ENCODE measurements at places on chromosomes 5 and 9.

DNA sequence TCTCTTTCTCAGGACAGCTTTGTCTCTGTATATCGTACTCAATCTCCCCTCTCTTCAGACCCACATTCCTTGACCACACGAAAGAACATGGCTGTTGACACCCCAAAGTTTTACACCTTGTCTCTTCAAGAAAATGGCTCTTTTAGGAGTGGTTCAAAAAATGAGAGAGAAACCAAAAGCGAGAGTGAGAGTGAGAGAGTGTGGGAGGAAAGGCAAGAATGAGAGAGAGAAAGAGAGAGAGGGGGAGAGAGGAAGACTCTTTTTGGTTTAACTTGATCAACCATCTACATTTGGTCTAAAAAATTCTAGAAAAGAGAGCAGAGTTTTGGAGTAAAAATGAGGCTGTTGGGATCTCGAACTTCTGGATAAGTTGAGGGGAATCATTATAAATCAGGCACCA lies 581.8 kb upstream of the WWC1 start:
- no peak for DNase-seq

DNA sequence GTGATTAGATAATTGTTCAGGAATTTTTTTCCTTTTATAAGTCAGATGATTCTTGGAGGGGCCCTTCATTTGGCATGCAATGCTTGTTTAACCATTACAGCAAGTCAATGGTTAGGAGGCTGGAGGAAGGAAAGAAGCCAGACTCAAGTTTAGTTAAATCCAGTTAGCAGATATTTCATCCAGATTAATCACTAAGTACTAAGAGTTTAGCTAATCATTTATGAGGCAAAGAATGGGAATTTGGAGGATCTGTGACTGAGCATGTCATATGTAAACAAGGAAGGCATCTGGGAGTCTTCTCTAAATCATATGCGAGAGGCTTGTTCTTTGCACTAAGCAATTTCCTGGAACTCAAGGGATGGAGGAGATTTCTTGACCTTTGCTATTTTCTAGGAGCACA lies 145.3 kb upstream of the SGCD start:
- DNase-seq, result no peak

DNA sequence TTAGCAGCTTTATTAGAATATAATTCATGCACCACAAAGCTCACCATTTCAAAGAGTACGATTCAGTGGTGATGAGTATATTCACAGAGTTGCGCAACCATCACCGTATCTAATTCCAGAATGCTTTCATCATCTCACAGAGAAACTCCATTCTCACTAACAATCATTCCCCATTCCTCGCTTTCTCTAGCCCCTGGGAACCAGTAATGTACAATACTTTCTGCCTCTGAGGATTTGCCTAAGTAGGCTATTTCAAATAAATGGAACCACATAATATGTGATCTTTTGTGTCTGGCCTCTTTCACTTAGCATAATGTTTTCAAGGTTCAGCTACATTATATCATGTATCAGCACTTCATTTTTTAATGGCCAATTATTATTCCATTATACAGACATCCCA lies 145.1 kb upstream of the ADAMTS16 start:
- no peak for DNase-seq

DNA sequence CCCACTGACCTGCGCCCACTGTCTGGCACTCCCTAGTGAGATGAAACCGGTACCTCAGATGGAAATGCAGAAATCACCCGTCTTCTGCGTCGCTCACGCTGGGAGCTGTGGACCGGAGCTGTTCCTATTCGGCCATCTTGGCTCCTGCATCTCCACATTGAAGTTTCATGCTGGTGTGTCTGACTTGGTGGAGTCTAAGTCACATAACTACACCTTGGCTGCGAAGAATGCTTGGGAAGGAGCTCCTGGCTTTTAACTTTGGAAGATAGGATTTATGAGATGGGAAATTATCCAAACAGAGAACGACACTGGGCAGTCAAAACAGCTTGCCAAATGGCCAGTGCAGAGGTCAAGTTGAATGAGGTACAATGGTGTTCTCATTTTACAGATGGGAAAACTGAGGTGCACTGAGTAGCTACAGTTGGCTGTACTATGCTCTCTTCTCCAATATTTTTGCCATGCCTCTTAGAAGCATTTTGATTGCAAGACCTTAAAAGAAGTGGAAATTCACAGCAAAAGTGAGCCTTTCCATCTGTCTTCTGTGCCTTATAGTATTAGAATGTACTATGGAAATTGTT lies 36.7 kb downstream of the CCDC192 start:
- DNase-seq, result no peak

DNA sequence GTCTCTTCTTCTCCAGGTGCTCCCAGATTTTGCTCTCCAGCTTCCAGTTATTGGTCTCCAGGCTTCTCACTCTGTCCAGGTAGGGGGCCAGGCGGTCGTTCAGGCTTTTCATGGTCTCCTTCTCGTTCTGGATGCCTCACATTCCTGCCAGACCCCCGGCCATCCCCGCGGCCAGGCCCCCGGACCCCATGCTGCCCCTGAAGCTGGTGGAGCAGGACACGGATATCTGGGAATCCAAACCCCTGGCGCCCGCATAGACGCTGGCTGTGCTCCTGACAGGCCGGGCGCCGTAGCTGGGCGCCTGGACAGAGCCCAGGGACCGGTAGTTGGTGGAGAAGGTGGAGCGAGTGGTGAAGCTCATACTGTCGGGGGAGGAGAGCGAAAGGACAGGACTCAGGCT lies 534.4 kb upstream of the TLE4 start:
- no peak for DNase-seq

- DNase-seq, result no peak
Observed at GRCh38 chr5:166596043-166596442, 1695.4 kb upstream of the WWC1 start.

DNA sequence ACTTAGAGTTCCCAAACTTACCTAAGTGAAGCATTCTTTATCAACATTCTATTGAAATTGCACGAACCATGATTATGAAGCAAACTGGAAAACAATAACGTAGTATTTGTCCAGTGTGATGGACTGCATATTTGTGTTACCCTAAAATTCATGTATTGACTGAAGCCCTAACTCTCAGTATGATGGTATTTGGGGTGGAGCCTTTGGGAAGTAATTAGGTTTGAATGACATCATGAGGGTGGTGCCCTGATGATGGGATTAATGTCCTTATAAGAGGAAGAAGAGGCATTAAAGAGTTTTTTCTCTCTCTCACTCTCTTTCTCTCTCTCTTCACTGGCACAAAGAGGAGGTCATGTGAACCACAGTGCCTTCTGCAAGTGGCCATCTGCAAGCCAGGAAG lies 365.4 kb upstream of the PTGER4 start:
- DNase-seq, result no peak
